ENCODE measurements at places on chromosomes 11 and 22.

GRCh38 chr22:41106122-41106968, 14.0 kb downstream of the EP300 start:
- no peak for DNase-seq

GRCh38 chr22:50445071-50445879, 29.6 kb downstream of the SBF1 start:
- DNase-seq = no peak

GRCh38 chr22:29661336-29661735, 57.9 kb downstream of the NF2 start:
- DNase-seq = no peak

GRCh38 chr22:27648074-27648473, 153.5 kb downstream of the MN1 start:
- no peak for DNase-seq

GRCh38 chr11:72706579-72706978, 32.4 kb upstream of the PDE2A start:
- no peak for DNase-seq

GRCh38 chr22:45475063-45475747, 27.5 kb upstream of the FBLN1 start:
- no peak for DNase-seq

DNA sequence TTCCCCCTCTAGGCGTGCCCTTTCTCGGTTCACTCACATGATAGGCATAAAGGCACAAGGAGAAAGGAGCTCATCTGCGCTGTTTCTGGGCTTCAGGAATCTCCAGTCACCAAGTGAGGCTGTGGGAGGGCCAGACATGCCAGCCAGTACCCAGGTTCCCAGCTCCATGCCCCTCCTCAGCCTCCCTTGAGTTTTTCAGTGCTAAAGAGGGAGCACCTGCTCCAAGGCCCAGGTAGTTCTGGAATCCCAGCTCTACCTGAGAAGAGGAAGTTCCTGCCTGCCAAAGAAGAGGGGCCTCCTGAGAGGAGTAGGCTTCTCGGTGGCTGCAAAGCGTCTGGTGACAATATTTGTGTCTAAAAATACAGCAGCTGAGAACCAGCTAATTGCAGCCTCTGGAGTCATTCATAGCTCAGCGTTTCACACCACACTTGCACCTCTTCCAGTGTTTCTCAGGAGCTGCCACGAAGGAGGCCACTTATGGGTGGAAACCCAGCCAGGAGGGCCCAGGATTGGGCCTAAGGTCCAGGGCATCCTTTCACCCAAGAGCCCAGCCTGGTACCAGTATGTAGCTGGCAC, 197.4 kb downstream of the TRIM29 start:
- DNase-seq = no peak

DNA sequence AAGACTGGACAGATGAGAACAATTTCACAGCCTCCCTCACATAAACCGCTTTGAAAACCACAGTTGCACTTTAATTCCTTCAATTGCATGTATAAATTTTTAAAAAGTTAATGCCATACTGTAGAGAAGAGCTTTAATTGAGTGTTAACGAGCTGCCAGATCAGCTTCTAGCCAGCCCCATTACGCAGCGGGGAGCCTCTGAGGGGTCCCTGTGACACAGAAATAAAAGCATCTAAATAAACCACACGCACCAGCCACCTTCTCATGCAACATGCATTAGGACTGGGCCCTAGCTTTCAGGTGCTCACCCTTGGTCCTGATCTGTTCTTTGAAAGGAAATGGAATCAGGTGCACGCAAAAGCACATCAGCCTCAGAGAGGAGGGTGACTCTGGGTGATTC, 111.7 kb downstream of the SPATA19 start:
- no peak for DNase-seq

GRCh38 chr11:26287067-26287518, 44.8 kb upstream of the ANO3 start:
- DNase-seq = no peak

- no peak for DNase-seq
Observed at GRCh38 chr11:68905421-68906360, 2.0 kb downstream of the IGHMBP2 start.

- peak; percentile 71 for DNase-seq
Observed at GRCh38 chr11:70482529-70482917, 84.2 kb downstream of the CTTN start.

DNA sequence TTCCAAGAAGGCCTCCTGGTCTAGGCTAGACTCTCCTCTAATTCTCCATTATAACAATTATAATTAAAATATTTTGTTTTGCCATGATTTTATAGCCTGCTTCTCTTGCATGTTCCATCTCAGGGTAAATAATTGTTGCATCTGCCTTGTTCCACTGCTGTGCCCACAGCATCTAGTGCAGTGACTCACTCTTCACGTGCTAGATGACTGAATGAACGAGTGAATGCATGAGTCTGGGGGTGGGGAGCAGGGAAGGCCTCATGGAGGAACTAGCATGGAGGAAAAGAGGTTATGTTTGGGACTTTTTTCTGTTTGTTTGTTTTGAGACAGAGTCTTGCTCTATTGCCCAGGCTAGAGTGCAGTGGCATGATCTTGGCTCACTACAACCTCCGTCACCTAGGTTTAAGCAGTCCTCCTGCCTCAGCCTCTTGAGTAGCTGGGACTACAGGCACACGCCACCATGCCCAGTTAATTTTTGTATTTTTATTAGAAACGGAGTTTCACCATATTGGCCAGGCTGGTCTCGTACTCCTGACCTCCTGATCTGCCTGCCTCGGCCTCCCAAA, 5.2 kb upstream of the OAF start:
- no peak for DNase-seq

- DNase-seq = no peak
Observed at GRCh38 chr11:1773131-1773993, 9.6 kb upstream of the CTSD start.

GRCh38 chr11:119015054-119015611, 3.0 kb downstream of the RPS25 start:
- DNase-seq = no peak

DNA sequence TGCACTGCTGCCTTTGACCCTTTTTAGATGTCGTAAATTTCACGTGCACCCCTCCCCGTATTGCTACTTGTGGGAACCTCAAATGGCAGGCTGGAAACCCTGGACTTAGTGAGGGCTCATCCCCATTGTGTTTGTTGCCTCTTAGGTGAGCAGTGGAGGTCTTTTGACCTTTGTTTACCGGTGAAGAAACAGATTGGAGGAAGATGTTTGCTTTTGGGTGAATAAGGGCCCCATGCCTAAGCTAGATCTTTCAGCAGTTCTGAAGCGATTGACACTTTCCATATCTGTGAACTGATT, 782 bp downstream of the SMARCB1 start:
- DNase-seq = no peak

- no peak for DNase-seq
Observed at GRCh38 chr11:34316347-34317035, 41.3 kb downstream of the ABTB2 start.

GRCh38 chr22:42582987-42583386, 29.2 kb downstream of the SERHL2 start:
- no peak for DNase-seq

DNA sequence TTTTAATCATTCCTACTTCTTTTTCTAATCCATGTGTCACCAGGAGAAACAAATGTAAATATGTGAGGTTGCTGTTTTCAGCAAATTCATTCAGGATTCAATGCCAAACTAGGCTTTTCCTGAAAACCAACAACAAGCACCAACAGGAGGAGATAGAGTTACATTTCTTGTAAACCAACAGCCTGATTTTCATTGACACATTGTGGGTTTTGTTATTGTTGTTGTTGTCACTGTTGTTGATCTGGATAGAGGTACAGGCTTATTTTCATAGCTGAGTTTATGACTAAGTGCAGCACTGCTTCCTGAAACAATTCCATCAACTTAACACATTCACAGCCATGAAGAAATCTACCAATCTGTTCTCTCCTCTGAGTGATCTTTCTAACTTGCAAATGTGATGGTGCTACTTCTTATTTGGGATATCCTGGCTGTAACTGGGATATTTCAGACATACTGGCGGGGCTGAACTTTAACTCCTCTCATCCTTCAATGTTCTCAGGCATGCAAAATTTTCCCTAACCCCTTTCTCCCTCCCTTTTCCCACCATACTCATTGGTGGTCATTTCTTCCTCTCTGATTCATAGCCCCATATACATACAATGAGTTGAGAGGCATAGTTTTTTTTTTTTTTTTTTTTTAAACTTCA, 65.5 kb downstream of the ME3 start:
- DNase-seq = no peak

- DNase-seq = no peak
Observed at GRCh38 chr22:30399718-30400117, 2.9 kb downstream of the SEC14L2 start.

- DNase-seq = no peak
Observed at GRCh38 chr22:42651134-42651533, 1.9 kb upstream of the CYB5R3 start.

GRCh38 chr11:67626970-67627369, 2.8 kb downstream of the NUDT8 start:
- DNase-seq = no peak

- no peak for DNase-seq
Observed at GRCh38 chr11:68329978-68330699, 17.7 kb downstream of the LRP5 start.

GRCh38 chr11:61688365-61689163, 8.4 kb downstream of the DAGLA start:
- peak; percentile 72 for DNase-seq

DNA sequence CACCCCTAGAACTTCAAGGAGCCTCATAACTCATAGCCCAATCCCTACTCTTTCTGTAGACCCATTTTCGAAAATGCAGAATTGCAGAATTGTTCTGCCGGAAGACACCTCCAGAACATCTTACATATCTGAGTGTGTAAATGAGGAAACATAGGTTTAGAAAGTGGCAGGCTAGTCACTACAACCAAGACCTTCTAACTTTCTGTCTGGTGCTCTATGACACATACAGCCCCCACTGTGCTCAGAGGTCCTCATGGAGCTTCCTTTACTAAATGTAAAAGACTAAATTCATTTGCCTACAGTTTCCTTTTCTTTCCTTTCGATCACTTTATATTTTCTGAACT, 132.1 kb upstream of the DDI1 start:
- DNase-seq = no peak

DNA sequence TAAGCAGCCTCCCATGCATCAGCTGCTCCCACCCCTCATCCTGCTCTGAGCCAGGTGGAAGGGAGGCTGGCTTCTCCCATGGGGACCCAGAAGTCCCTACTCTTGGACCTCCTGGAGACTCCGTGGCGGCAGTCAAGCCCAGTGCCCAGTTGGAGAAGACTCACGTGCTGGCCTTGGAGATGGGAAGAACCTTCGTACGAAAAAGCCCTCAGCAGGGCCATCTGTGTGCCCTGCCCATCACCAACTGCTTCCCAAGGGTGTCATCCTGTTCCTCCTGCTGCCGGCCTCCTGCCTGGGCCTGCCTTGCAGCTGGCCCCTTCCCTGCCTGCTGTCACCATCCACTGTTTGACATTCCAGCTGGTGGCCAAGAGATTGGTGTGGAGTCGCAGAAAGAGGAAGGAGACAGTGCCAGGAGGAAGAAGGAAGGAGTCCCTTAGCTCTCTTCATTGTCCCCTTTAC, 28.0 kb downstream of the ARHGAP1 start:
- DNase-seq = no peak

DNA sequence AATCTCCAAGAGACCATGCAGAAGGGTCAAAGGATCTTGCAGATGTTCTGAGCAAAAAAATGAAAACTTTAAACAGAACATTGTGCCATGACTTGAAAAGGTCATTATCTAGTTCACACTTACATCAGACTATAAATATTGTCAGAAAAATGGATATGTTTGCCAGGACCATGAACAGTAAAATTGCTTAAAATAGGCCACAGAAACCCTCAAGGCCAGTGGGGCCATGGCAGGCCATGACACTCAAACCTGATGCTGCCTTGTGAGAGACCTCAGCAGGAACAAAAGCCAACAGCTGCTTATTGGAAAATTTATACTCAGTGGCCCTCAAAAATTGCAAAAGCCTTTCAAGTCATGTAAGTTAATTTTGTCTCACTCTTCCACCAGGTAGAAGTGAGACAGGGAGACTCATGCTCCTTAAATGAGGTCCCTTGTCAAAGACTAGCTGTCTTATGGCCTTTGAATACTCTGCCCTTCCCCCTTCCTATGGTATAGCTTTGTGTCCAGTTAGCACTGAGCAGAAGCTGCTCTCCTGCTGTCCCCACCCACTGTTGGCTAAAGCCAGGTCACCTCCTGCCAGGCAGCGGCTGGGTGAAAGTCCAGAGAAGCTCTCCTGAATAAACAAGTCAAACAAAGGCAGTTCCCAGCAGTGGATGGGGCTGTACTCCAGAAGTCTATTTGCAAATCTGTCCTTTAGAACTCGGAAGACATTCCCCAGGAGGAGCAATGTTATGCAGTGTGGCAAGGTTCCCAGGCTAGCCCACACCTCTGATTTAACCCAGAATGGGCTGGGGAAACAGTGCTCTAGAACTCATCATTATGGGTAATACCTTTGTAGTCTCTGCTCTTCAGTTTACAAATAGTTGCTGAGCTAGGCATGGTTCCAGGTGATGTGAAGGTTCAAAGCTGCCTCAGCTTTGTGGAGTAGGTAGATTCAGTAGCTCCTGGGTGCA, 21.4 kb downstream of the ADM start:
- no peak for DNase-seq

DNA sequence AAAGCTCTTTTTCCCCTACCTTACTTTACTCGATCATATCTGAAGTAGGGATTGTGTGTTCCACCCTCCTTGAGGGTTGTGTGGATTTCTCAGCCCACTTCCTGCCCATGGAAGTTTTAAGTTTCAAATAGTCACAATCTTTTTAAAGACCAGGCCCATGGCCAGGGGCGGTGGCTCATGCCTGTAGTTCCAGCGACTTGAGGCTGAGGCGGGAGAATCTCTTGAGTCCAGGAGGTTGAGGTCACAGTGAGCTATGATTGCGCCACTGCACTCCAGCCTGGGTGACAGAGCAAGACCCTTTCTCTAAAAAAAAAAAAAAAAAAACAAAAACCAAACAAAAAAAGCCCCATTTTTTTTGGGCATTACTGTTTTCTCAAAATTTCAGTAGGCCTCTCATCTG, 36.3 kb upstream of the LRRC10B start:
- no peak for DNase-seq

DNA sequence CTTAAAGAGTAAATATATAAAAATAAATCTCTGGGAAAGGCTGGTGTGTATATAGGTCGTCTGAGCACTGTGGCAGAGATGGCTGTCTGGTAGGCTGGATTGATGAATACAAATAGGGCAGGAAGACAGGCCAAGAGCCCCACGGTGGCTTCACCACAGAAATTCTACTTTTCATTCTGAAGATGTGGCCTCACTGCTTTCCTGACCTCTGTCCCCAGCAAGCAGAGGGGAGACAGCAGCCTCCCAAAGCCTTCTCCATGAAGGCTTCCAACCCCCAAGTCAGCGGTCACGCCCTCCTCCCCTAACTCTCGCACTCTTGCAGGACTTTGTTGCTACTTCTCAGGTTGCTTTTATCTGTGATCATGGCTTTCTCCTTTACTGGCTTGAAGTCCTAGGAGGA, 10.6 kb upstream of the KCNJ1 start:
- no peak for DNase-seq

- DNase-seq = no peak
Observed at GRCh38 chr11:66337103-66337899, 1.1 kb upstream of the RIN1 start.

All from SW480 (cell line).